ENCODE measurements at places on chromosomes 7 and 10.

DNA sequence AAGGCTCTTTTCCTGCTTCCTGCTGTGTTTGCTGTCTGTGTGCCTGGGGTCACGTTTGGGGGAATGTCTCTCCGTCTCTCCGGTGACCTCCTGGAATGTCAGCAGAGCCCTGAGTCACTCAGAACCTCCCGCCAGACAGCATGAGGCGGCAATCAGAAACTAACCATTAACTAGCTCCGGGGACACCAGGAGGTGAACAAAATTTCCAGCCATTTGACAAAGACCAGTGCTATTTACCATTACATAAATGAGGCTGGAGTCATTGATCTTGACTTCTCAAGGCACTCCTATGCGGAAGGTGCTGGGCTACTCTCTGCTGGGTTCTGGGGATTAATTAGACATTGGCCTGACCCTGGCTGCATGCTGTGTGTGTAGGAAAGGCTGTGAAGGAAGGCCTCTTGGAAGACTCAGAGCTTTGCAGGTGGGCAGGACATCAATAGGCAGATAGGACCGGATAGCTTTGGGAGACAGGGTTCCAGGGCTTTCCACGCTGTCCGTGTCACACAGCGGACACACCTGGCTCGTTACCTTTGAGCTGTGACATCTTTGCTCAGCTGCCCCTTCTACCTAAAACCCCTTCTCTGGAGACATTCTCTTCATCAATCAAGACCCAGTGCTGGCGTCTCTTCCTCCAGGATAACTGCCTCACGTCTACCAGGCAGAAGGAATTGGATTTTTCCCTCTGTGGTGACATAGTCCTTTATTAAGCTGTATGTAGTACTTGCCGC, 77.0 kb downstream of the PFKFB3 start:
- DNase-seq, result no peak

DNA sequence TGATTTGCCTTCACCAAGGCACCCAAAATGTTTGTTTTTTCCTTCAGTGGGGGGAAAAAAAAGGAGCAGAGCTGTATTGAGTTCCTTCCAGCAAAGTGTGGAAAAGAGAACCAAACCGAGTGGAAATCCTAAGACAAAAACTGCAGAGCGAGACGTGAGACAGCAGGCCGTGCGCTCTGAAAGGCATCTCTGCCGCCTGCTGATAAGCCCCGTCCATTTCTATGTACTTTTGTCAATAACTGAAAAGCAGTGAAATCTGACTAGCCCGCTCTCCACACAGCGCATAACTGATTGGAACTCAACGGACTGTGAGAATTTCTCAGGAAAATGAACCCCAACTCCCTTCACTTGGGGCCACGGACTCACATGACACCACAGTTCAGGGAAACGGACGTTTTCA, 83.2 kb downstream of the COBL start:
- DNase-seq, result no peak

DNA sequence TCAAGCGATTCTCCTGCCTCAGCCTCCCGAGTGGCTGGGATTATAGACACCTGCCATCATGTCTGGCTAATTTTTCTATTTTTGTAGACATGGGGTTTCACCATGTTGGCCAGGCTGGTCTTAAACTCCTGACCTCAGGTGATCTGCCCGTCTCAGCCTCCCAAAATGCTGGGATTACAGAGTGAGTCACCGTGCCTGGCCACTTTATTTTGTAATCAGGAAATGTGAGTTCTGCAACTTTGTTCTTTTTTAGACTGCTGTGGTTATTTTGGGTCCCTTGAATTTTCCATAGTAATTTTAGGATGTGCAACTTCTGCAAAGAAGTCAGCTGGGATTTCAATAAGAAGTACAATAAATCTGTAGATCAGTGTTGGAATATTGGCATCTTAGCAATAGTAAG, 96.8 kb downstream of the CYTH3 start:
- DNase-seq, result peak; percentile 70

- peak; percentile 74 for DNase-seq
These were observed 1.8 kb downstream of the TNRC18 start for GRCh38 chr7:5421714-5422395.

DNA sequence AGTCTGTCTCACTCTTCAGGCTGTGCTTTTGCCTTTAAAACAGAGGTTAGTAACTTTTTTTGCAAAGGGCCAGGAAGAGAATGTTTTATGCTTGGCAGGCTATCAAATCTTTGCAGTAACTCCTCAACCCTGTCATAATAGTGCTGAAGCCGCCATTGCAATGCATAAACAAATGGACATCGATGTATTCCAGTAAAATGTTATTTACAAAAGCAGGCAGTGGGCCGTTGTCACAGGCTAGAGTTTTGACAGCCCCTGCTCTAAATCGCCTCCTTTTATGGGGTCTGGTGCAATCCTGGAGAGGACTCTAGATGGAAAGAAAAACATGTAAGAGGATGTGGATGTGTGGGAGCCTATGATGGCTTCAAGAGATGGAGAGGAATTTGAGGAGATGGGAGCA, 568.3 kb downstream of the TYW1 start:
- no peak for DNase-seq

DNA sequence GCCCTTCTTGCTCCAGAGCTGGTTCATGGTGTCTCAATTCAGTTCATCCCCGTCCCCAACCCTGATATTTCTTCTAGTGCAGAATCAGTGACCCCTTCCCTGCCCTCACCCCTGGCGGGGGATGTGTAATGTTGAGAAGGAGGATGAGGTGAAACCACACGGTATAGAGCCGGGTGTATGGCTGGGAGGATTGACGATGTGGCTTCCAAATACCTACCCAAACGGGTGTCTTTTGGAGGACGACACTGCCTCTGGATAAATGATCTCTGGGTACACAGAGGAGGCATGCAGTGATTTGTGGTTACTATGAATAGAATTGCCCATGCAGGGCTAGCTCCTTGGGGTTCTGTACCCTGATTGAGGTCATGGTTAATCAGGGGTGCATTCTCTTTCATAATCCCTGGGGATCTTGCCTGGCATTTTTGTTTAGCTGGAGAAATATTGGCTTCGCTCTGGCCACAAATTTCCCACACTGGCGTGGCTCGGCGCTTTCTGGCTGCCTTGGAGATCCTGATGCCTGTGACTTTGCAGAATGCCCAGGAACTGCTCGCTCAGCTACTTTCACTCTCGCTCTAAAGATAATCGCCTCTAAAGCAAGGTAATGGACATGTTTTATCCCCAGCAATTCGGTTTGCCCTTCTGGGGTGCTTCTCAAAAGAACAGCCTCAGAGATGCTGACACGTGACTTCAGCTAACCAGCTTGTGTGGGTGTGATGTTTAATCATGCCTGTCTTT, 89.2 kb downstream of the RBM20 start:
- DNase-seq, result no peak

GRCh38 chr10:78426181-78426580, 392.5 kb downstream of the RPS24 start:
- DNase-seq, result no peak

DNA sequence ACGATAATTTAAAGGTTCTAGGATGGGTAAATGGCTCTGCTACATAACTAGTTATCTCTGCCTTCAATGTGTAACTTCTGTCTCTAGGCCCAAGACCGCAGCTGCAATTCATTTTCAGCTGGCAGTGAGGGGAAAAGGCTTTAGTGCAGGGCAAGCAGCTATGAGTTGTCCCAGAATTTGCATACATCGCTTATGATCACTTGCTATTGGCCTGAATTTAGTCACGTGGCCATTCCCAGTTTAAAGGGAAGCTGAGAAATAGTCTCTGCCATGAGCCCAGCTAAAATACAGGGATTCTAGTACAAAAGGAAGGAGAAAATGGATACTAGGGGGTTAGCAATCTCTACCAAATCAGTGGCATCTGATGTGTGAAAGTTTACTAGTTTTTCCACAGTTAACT, 145.8 kb upstream of the IMMP2L start:
- DNase-seq, result no peak

GRCh38 chr10:89207181-89207800, at the start of gene CH25H:
Gene CH25H, minus strand, starts transcription at chr10:89207317. Its CDS starts 25 bp downstream, at chr10:89207292.
- DNase-seq, result peak; percentile 89

DNA sequence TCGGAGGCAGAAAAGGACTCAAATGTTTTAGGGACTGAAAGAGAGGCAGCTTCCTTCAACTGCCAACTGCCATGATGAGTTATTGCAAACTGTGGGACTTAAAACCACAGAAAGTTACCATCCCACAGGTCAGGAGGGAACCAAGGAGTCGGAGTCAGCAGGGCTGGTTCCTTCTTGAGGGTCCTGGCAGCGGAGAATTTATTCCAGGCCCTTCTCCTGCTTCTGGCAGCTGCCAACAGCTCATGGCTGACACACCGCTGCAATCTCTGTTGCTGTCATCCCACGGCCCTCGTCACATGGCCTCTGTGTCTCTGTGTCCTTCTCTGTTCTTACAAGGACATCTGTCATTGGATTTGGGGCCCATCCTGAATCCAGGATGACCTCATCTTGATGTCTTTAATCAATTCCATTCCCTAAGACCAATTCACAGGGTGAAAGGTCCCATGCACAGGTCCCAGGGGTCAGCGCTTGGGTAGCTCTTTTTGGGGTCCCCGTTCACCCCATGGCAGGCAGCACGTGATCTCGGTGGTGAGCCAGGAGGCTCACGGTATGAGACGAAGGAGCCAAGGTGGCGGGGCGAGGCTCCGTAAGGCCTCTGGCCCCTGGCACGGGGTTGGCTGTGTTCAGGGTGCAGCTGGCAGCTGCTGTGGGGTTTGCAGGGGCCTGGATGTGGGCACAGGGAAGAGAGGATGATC, 27.4 kb upstream of the PSMG3 start:
- DNase-seq, result no peak

GRCh38 chr10:110735620-110736027, 91.5 kb downstream of the RBM20 start:
- DNase-seq, result no peak

DNA sequence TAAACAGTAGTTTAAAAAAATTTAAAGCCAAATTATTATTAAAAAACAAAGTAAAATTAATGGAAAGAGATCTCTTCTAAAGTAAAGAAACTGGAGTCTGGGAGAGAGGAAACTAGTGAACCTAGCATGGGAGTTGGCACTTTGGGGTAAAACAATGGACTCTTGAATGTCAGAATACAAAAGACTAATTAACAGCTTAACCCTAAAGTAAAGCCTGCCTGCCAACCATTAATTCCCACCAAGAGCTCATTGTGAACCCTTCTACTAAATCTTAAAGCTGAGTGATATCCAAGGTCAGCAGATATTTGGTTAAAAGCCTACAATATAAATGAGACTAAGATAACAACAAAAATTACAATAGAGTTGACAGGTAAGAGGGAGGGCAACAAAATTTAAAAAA, 36.5 kb downstream of the KMT2C start:
- DNase-seq, result no peak

GRCh38 chr7:26898891-26899290, 34.5 kb upstream of the SKAP2 start:
- DNase-seq, result no peak

GRCh38 chr7:130008941-130009847, 42.0 kb downstream of the ZC3HC1 start:
- DNase-seq, result no peak

DNA sequence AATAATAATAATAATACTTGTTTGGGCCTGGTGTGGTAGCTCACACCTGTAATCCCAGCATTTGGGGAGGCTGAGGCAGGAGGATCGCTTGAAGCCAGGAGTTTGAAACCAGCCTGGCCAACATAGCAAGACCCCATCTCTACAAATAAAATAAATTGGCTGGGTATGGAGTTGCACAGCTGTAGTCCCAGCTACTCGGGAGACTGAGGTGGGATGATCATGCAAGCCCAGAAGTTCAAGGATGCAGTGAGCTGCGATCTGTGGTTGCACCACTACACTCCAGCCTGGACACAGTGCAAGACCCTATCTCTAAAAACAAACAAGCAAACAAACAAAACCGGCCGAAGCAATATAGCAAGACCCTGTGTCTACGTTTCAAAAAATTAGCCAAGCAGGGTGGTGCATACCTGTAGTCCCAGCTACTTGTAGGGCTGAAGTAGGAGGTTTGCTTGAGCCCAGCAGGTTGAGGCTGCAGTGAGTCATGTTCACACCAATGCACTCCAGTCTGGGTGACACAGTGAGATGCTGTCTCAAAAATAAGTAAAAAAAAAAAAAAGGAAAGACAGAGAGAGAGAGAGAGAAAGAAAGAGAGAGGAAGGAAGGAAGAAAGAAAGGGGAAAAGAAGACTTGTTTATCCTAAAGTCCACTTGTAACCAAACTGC, 85.6 kb upstream of the KDM7A start:
- no peak for DNase-seq

- DNase-seq, result no peak
These were observed 1.2 kb downstream of the PROSER2 start for GRCh38 chr10:11824376-11824775.

DNA sequence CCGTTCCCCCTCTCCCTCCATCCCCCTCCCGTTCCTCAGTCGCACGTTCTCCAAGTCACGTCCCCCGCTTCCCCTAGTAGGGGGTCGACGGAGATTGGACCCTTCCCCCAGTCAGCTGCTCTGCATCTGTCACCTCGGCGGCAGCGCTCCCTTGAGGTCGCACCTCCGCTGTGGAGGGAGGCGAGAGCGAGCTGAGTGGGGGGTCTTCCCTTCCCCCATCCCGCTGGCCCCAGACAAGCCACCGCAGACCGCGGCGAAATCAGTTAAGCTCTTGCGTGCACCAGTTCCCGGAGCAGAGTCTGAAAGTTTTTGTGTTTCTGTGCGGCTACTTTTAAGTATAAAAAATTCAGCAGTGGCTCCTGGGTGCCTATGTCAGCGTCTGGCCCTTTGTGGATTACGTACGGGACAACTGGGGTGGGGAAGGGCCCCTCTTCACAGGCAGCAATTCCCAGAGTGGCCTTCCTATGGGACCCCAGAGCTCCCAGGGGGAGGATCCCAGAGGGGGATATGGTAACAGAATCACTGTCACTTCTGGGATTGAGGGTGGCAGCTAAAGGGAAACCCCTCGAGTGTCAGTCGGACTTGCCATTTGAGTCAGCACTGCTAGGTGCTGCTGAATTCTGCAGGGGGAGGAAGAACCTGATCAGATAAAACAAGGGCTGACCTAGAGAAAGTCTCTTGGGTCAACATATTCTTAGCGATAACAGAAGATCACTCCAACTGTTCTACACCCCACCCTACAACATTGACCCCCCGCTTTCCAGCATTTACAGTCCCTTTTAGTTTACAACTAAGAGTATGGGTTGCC, 12.5 kb upstream of the DDIT4 start:
- DNase-seq, result no peak

GRCh38 chr7:156309016-156309620, 331.5 kb upstream of the RNF32 start:
- no peak for DNase-seq

GRCh38 chr10:43037942-43038782, 38.7 kb upstream of the RET start:
- peak; percentile 55 for DNase-seq

DNA sequence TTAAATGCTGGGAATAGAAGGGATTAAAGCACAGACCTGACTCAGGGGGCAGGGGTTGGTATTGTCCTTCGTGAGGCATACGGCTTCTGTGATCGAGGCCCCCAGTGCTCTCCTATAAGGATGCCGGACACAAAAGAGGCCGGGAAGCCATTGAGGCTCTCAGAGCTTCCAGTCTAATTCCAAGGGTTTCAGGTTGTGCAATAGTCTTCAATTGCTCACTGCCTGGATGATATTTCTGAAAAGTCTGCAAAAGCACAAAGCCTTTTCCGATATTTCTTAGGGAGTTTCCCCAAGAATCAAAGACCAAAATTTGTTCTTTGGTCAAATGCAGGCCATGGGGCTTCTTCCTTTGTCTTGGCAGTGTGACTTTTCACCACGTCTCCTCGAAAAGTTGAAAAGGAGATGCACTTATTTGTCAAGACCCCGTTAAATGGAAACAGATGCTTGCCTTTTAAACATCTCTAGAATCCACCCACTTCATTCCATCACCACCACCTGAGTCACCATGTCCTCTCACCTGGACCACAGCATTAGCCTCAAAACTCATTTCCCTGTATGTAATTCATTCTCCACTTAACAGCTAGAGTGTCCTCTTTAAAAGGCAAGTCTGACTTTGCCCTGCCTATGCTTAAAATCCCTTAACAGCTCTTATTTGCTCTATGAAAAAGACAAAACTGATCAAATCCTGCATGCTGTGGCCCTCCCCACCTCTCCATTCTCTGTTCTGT, 134.8 kb upstream of the NAMPT start:
- DNase-seq, result no peak

Measured in right atrium auricular region (tissue), 2 donors.